ENCODE measurements at places on chromosomes 3 and 15.

GRCh38 chr3:130640027-130640426 is 106.6 kb downstream of the PIK3R4 start:
- DNase-seq: no peak

DNA sequence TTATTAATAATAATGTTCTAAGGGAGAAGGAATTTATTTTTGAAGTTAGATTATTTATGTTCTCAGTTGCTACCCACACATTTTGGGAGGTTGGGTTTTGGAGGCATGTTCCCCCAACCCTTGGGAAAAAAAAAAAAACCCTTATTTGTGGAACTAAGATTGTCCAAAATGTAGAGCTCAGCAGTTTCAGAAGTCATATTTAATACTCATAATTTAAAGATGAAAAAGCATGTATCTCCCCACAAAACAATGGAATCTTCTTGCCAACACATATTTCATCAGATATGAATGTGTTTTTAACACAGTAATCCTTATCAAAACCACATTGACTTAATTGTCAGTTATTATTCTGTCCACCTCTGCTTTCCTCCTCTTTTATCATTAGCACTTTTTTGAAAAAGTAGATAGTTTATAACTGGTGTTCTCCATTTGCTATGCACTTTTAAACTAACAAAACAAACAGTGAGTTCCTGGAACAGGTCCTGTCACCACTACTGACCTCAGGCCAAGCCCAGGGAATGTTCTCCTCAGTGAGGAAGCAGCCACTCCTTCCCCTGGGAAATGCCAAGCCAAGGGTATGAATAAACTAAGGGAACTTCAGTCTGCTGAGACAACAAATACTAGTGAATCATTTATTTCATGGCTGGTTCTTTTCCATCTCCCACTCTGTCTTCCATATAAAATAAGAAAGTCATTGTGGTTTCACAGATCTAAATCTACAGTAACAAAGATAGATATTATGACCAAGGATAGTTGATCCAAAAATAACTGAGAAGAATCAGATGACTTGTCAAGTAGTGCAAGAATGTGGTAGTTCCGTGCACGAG is 414.4 kb upstream of the ALCAM start:
- DNase-seq: no peak

DNA sequence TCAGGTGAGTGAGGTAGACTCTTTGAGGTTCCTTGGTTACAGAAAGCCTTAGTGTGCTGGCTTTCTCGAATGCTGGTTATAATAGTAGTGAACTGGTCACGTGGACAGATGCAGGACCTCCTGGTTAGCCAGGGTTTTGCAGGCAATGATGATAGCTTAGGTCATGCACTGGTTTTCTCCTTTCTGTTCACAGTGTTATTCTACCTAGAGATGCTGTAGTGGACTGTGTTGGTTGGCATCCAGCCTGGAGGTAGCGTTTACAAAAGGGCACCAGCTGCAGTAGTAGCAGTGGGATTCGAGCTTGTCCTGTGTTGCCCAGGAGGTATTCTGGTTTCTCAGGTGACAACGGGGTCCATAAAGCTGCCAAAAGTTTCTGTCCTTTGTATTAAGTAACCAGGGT is 27.0 kb downstream of the PCCB start:
- no peak for DNase-seq

DNA sequence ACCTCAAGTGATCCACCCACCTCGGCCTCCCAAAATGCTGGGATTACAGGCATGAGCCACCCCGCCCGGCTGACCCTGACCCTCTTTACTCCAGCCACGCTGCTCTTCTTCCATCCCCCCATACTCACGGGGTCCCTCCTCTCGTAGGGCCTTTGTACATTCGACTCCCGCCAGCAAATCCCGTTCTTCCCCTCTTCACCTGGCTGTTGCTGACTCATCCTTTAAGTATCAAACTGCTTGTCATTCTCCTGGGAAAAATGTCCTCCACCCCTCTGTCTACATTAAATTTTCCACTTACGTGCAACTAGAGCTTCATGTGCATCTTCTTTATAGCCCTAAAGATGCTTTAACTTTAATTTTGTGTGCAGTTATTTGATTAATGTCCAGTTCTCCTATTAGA is 203.1 kb downstream of the OPA1 start:
- DNase-seq: no peak

DNA sequence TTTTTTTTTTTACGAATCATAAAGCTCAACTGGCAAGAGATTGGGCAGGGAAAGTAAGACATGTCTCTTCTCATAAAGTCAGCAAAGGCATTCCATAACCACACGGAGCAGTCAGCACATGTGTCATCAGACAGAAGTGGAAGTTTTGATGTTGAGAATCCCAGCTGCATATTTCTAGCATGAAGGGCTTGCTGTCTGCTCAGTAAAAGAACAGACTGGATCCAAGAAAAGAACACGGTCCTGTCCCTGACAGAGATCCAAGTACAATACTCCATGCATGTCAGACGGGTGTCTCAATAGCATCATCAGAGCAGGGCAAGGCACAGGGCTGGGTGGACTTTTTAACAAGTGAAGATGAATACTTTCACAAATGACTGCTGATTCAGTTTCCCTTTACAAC is 38.2 kb downstream of the ABI3BP start:
- DNase-seq: no peak

GRCh38 chr3:13303410-13303809 is 116.7 kb downstream of the NUP210 start:
- no peak for DNase-seq

- DNase-seq: no peak
Measured at GRCh38 chr3:33149342-33149741, 35.5 kb downstream of the CRTAP start.

DNA sequence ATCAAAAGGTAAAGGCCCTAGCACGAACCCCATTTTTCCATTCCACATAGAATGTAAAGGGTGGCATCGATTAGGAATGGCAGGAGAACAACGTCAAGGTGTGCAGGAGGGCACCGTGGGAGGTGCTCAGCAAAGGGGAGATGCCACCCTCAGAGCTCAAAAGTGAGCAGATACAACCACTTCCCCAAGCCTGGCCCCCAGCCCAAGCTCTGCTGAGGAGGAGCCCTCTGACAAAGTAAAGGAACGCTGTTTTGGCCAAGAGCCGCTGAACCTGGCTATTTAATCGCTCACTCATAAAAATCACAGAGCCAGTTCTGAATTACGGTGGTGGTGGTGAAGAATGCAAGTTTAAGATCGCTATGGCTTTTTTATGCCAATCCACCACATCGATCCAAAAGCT is 12.4 kb downstream of the GNB5 start:
- no peak for DNase-seq

DNA sequence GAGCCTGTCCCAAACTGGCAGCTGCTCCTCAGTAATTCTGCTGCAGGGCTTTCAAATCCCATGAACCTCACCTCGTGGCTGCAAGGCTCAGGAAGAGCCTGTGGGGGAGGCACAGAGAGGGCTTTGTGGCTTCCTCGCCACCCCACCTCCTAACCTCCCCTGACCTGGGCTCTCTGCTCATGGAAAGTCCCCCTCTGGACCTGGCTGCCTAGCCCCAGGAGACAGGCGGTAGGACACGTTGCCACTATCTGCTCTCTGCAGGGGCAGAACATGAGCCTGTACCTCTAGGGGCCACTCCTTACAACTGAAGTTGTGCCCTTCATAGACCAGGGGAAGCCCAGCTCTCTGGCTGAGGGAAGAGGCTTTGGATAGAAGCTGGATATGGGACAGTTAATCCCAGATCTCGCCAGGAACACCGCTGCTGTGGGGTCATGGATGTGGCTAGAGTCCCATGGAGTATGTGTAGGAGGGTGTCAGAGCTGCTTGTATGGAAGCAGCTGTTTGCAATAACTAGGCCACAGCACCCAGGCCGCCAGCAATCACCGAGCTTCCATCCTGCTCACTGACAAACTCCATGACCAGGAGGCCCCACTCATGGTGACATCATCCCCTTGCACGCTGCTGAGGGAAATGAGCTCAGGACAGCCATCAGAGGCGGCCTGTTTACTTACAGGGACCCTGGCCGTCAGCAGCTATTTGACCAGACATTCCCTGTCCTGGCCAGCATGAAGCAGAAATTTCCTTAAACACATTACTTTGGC is 34.0 kb upstream of the CILP start:
- no peak for DNase-seq

DNA sequence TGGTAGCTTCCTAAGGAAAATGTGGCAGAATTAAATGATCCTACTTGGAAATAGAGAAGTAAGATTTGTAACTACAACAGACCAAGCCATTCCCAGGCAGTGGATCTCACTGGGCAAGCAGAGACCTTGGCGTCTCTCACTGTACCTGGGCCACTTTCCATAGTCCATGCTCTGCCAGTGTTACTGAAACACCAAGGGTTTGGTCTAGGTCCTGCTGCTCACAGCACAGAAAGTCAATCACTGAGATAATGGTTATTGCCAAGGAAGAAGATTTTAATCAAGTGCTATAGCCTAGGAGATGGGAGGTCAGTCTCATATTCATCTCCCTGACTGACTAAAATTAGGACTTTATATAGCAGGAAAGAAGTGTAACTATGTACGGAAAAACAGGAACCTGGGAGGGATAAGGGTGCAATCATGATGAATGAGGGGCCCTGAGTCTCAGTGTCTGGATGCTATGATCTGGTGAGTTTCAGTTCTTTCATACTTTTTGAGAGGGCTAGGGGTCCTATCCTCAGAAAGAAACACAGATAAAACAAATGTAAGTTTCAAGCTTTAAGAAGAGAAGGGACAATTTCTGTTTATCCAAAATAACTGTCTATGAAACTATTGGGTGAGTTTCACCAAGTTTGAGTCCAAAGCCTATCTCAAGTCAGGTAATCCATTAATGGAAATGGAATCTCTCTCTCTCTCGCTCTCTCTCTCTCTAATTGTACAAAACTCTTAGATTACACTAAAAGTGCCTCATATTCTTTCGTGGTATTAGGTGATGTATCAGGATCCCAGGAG is 20.6 kb downstream of the GPR15 start:
- DNase-seq: no peak

GRCh38 chr3:119243712-119244111 is 3.0 kb upstream of the B4GALT4 start:
- no peak for DNase-seq

GRCh38 chr3:175346573-175347356 is 487.6 kb downstream of the NAALADL2 start:
- no peak for DNase-seq

GRCh38 chr3:16885593-16886302 is 993 bp downstream of the PLCL2 start:
- DNase-seq: no peak

- no peak for DNase-seq
Measured at GRCh38 chr3:62586356-62586755, 213.0 kb upstream of the FEZF2 start.

DNA sequence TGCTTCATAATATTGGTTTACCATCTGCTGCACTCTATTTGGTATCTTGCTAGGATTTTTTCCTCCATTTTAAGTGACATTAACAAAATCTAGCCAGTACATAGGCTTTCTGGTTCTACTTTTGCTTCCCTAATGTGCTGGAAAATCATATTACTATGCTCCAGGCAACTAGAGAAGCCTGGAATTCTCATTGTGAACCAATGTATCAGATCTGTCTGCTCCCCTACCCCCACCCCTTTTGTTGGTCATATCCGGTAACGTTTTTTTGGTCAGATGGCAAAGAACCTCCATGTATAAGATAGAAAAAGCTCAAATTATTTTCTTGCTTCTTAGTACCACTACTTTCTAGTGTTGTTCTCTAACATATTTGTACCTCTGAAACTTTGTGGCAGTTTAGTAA is 17.1 kb downstream of the MAP2K5 start:
- DNase-seq: no peak

DNA sequence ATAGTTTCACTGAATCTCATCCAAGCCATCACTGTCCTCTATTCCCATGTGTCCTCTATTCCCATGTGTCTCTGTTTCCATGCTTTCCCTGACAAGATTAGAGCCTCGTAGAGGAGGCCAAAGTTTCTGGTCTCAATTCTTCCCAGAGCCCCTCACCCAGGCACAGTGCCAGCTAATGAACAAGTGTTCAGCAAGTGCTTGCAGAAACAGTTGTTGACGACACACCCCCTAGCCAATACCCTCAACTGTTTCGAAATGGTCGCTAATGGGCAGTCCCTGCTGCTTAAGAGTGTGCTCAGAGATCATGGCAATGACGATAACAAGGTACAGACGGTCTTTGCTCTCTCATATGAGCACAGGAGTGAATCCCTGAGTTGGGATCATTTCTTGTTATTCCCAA is 73.4 kb downstream of the FAM174B start:
- DNase-seq: no peak

- peak; percentile 40 for DNase-seq
Measured at GRCh38 chr3:41997702-41998550, 36.0 kb upstream of the ULK4 start.

- no peak for DNase-seq
Measured at GRCh38 chr3:149468504-149469212, 5.8 kb upstream of the TM4SF4 start.

DNA sequence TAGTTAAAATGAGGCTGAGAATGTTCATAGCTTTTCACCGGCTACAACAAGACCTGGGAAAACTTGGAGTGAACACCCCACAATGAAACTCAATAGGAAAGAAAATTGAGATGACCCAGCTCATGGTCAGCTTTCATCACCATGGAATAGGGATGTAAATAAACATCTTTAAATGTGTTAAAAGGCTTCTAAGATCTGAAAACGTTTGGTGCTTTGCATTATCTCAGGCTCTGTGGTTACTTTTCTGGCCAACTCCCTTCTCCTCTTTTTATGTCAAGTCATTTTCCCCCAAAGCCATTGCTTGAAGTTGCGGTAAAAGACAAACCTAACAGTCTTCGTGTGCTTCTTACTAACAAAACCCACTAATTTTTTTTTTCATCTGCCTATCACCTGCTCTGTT is 195.8 kb downstream of the MECOM start:
- no peak for DNase-seq

DNA sequence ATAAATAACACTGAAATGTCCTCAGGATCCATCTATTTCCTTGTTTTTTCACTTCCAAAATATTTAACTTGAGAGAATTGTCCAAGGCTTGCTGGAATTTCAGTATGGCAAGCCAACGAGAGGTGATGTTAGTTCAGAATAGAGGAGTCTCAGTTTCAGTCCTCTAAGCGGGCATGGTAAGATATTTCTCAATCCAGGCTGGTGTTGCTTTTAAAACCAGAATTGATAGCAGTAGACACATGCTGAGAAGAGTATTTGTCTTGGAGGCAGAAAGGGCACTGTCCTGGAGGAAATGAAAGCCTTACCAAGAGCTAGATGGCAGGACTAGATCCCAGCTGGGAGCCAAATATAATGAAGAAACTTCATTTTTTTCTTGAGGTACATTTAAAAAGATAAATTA is 23.1 kb downstream of the PHLDB2 start:
- DNase-seq: no peak

DNA sequence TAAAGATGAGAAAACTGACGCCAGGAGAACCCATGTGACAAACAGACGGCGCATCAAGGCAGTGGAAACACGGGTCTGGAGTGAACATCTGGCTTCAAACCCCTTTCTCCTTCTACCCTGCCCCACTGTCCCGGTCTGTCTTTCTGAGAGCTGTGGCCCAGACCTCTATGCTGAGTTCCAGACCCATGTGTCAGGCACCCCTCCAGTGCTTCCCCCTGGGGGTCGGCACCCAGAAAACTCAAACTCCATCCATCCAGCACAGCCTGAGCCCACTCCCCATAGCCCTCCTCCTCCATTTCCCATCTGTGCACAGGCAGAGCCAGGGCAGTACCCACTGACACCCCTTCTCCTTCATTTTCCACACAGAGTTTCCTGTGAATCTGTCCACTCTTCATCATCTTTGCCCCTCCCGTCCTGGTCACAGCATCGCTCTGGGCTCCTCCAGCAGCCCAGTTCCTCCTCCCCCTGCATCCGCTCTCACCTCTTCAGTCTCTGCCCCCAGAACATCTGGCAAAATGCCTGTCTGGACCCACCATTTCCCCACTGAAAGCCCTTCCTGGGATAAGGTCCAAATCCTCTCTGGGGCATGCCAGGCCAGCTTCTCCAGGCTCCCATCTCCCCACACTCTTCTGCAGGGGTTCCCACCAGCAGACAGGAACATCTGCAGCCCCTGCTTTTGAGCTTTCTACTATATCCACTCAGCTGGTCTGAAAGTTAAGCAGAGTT is 2.9 kb downstream of the FAM240A start:
- no peak for DNase-seq
